ENCODE measurements at places on chromosomes 5 and 9.

DNA sequence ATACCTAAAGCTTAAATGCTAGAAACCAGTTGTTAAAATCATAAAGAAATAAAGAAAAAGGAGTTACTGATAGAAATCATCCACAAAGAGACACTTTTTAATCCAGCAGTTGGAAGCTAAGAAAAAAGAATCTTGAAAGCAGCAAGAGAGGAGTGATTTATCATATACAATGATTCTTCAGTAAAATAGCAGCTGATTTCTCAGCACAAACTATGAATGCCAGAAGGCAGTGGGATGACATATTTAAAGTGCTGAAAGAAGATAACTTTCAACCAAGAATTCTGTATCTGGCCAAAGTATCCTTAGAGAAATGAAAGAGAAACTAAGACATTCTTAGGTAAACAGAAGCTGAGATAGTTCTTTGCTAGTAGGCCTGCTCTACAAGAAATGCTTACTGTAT, 366.0 kb downstream of the HTR1A start:
- DNase-seq, result no peak

DNA sequence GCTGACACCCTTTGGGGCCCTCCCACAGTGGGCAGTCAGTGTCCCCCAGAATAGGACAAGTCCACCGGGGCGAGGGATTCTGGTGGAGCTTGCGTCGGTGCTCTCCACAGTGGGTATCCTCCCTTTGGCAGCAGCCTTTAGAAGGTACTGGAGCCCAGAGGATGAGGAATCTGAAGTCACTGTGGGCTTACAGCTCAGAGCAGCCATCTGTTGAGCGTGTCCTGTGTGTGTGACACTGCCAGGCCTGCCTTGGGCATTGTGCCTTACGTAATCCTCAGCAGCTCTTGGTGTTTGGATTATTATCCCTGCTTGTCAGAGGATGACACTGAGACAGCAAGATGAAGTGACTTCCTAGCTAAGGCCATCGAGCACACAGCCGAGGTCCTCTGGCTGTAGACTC, 12.6 kb downstream of the URM1 start:
- DNase-seq, result no peak

DNA sequence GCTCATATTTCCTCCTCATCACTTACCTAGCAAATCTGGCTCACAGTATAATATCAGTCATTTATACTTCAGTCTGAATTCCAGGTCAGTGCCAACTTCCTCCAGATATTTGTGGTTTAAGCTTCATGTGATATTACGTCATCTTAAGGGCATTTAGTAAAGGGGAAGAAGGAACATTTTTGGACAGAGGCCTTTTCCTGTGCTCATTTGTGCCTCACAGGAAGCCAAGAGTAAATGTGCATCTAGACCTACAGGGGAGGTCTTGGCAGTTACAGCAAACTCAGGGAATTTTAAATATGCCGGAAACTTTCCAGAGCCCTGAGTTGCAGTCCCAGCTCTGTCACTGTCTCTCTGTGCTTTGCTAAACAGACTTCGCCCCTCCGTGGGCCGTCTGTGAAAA, 12.3 kb upstream of the KCNIP1 start:
- DNase-seq, result no peak

- no peak for DNase-seq
Observed at GRCh38 chr5:148606296-148606695, 48.0 kb downstream of the HTR4 start.

DNA sequence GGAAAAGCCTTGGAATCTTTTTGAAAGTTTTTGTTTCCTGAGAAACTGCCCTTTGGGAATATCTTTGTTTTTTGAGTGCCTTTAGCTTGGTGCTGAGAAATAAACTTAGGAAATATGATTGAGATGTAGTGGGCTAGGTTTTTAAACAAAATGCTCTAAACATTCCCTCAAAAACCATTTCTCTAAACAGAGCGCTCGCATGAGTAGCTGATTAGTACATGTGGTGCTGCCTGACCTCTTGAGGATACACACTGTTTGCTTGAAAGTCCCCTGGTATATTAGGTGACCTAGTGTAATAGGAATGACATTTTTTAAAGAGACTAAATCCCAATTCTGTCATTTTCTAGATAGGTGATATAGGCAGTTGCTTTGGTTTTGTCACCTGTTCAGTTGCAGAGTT, 132.3 kb downstream of the ADAMTSL1 start:
- DNase-seq, result no peak

- DNase-seq, result peak; percentile 69
Observed at GRCh38 chr5:14581891-14582796, 552 bp downstream of the OTULINL start.

- DNase-seq, result no peak
Observed at GRCh38 chr5:91018200-91018599, 364.9 kb downstream of the ARRDC3 start.

Data from stimulated activated CD4-positive, alpha-beta T cell treated with anti-CD3 and anti-CD28 coated beads, Interleukin-4, amount 100 ng/mL, for 48 hours (primary cell).